Chondrocyte (in vitro differentiated cells): ENCODE measurements at places on chromosomes 2 and 18. TPM values are rescaled to one million over a fixed set of nuclear protein-coding genes. Genes with fewer than 3 reads are reported as not detected.
A peak's percentile ranks its signal among the peaks of the same experiment; 100 is the strongest.

DNA sequence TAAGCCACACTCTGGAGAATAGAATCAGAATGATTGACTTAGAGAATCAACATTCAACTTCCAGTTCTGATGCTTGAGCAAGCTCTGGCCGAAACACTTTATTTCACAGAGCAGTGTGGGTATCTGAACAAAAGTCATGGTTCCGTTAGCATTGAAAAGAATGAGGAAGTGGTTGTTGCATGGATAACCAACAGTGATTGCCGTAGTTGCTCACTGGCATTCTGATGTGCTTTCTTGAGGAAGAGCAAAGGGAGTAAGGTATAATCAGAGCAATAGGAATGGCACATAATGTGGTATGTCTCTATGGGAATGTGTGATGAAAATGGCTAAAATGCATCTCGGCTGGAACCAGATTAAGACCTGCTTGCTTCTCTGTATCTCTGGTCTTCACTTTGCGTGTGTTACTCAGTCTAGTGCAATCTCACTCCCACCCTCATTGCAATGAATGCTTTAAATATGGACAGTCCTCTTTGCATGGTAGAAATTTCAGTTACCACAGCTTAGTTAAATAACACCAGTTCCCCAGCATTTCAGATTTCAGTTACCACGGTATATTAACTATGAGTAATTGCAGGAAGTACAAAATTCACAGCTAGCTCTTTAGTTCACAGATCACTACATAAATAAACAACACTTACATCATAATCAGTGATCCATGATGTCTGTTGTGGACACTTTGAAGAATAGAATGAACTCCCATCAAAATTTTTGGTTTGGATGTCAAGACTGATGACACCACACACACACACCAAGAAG lies 7.8 kb upstream of the RAB12 start:
- H3K4me3 ChIP-seq: no peak overlapping the region
- no peaks in the 10 kb centered on the region for H3K4me1 ChIP-seq
- no peaks in the 10 kb centered on the region for H3K36me3 ChIP-seq
- no peak overlapping the region for H3K27ac ChIP-seq
- no peak for DNase-seq
- H3K27me3 ChIP-seq: peaks cover 31% of the 10 kb centered on the region

DNA sequence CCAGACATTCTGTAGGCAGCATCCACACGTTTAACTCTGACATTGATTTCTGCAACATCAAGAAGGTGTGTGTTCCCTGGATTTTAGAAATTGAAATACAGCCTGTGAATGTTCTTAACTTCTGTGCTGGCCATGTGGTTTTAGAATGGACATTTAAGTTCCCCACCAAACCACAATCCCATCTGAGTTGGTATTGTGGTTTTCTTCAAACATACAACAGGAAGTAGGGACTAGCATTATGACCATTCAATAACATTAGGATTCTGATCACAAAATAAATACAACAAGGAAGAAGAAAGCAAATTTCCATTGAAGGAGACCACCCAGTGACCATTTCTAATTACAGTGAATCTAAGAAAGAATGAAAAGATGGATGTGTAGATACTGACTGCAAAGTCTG lies 51.2 kb downstream of the MAP3K20 start:
- H3K27me3 ChIP-seq: no peaks in the 10 kb centered on the region
- H3K36me3 ChIP-seq: peaks cover 7% of the 10 kb centered on the region
- peaks cover 57% of the 10 kb centered on the region for H3K4me1 ChIP-seq
- no peak overlapping the region for H3K27ac ChIP-seq
- no peak overlapping the region for H3K4me3 ChIP-seq

GRCh38 chr2:157777427-157777826 lies 98.7 kb downstream of the ACVR1 start:
- DNase-seq: no peak
- no peak overlapping the region for H3K4me3 ChIP-seq
- peaks cover 21% of the 10 kb centered on the region for H3K4me1 ChIP-seq
- no peak overlapping the region for H3K27ac ChIP-seq
- peaks cover 22% of the 10 kb centered on the region for H3K36me3 ChIP-seq

- no peaks in the 10 kb centered on the region for H3K27me3 ChIP-seq
- no peak overlapping the region for H3K4me3 ChIP-seq
- H3K36me3 ChIP-seq: no peaks in the 10 kb centered on the region
- no peak for DNase-seq
- peak overlapping the region; percentile 33 for H3K27ac ChIP-seq
- peaks cover 4% of the 10 kb centered on the region for H3K4me1 ChIP-seq
Observed at GRCh38 chr2:124804014-124804940, 779.2 kb downstream of the CNTNAP5 start.

DNA sequence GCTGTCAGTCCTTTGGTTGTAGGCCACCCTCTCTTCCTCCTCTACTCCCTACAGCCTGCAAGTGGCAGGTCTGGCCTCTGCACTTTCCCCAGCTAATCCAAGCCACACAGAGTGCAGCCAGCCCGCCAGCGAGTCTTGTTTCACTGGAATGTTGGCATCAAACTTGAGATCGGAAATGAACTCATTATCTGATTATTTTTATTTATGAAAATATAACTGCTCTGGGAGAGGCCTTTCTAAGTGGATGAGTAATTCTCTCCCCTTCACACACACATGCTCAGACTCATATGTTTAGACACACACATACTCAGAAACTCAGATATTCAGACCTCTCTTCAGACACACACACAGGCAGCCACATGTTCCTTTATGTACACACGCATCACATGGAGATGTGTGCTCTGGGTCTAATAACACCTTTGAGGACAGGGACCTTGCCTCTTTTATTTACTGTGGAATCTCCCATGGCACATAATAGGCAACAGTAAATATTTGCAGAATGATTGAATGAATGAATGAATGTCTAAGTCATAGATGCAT lies 151.3 kb downstream of the ZFP36L2 start:
- no peaks in the 10 kb centered on the region for H3K27me3 ChIP-seq
- H3K27ac ChIP-seq: peak overlapping the region; percentile 90
- no peak overlapping the region for H3K4me3 ChIP-seq
- peaks cover 82% of the 10 kb centered on the region for H3K4me1 ChIP-seq
- DNase-seq: no peak
- no peaks in the 10 kb centered on the region for H3K36me3 ChIP-seq

The TGFA gene
- 0.21 to 0.25 TPM in 2 of 3 replicates, not detected in the other for total RNA-seq

The OTOS gene
- total RNA-seq: not detected in 3 replicates

The SLC30A3 gene
- total RNA-seq: 0.17 to 0.31 TPM in 2 of 3 replicates, not detected in the other
